ENCODE measurements at places on chromosomes 16 and 17.

GRCh38 chr17:62727916-62728672 is 80.0 kb downstream of the MARCHF10 start:
- no peak for DNase-seq

- DNase-seq = no peak
Observed at GRCh38 chr17:9247401-9247938, 226.2 kb downstream of the NTN1 start.

DNA sequence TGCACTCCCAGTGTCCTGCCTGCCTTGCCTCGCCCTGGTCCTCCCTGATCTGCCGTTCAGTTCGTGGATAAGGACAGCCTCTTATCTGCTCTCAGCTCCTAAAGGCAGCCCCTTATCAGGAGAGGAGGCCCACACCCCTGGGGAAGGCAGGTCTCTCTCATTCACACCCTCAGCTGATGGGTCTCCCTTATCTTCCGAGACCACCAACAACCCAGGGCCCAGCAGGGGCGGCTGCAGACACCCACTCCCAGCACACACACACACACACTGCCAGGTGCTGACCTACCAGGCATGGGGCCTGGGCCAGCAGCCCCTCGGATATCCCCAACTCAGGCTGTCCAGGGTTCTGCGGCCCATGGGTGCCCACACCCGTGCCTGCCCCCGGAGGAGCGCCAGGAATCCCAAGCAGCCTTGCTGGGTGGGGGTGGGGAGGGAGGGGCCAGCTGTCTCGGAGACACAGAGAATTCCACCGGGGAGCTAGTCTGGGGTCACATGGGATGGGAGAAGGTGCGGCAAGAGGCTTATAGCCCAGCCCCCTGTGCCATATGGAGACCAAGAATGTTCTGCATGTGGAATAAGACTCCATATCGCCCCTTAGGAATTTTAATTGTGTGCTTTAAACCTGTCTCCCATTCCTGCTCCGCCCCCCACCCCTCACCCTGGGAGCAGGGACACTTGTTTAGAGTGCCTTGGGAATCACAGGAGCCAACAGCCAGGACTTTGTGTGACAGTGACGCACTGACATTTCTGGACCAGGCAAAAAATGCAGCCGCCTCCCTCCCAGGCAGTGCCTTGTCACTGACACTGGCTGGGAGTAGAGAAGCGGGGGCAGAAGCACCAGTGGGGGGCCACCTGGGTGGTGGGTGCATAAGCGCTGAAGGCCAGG is 41.9 kb upstream of the EMP2 start:
- DNase-seq = no peak

DNA sequence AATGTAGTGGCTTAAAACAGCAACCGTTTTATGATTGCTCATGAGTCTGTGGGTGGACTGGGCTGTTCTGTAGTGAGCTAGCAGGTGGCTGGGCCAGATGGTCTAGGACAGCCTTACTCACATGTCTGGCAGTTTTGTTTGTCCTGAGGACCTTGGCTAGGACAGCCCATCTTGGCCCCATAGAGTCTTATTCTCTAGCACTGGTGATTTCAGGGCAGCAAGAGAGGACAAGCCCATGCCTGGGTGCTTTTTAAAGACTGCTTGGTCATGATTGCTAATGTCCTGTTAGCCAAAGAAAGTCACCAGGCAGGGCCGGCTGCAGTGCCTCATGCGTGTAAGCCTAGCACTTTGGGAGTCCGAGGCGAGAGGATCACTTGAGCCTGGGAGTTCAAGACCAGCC is 139.8 kb downstream of the KATNIP start:
- peak; percentile 15 for DNase-seq

DNA sequence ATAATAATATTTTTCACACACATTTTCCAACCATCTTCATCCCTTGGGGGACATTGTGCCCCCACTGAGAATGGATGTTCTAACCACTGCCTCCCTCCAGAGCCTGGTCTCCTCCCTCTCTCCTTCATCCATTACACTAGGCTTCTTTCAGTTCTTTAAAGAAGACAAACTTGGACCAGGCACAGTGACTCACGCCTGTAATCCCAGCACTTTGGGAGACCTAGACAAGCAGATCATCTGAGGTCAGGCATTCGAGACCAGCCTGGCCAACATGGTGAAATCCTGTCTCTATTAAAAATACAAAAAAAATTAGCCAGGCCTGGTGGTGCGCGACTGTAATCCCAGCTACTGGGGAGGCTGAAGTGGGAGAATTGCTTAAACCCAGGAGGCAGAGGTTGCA is 6.5 kb downstream of the ALOX15 start:
- no peak for DNase-seq

GRCh38 chr16:57530104-57530521 is 6.3 kb downstream of the CCDC102A start:
- DNase-seq = peak; percentile 51
